Fibroblast of pulmonary artery (primary cell): ENCODE measurements at places on chromosomes 13 and 19.

DNA sequence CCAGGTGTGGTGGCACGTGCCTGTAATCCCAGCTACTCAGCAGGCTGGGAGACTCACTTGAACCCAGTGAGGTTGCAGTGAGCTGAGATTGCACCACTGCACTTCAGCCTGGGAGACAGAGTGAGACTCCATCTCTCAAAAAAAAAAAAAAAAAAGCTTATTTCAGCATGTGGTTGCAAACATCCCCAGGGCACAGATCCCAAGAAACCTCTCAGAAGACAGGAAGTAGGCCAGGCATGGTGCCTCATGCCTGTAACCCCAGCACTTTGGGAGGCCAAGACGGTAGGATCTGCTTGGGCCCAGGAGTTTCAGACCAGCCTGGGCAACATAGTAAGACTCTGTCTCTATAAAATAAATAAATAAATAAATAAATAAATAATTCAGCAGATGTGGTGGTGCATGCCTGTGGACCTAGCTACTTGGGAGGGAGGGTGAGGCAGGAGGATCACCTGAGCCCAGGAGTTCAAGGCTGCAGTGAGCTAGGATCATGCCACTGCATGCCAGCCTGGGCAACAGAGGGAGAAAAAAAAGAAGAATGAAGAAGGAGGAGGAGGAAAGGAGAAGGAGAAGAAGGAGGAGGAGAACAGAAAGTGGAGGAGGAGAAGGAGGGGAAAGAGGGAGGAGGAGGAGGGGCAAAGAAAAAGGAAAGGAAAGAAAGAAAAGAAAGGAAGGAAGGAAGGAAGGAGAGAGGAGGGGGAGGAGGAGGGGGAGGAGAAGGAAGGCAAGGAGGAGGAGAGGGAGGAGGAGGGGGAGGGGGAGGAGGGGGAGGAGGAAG is 4.3 kb upstream of the LRRC8E start:
- DNase-seq = no peak

GRCh38 chr19:53868091-53868891 is 608 bp downstream of the MYADM start:
- peak; percentile 69 for DNase-seq

- no peak for DNase-seq
Measured at GRCh38 chr19:12975221-12975741, 5.9 kb downstream of the DAND5 start.

DNA sequence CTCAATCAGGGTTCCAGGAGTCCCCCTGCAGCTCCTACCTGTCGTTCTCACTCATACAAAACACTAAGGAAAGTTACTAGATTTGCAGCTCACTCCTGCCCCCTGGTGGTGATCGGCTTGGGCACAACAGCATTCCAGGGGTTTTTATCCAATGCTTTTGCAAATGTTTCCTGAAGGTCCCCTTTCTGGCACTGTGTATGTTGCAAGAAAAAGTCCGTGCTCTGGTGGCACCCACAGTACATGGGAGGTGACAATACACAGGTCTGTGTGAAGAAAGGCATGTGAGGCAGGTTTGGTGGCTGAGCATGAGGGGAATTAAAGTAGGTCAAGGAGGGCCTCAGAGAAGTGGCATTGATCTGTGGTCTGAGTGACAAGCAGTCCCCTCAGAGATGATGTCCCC is 8.6 kb upstream of the TYK2 start:
- DNase-seq = peak; percentile 87

GRCh38 chr13:44785401-44785800 is 203.9 kb downstream of the NUFIP1 start:
- no peak for DNase-seq

- no peak for DNase-seq
Measured at GRCh38 chr19:50380137-50380536, 3.9 kb downstream of the NR1H2 start.

DNA sequence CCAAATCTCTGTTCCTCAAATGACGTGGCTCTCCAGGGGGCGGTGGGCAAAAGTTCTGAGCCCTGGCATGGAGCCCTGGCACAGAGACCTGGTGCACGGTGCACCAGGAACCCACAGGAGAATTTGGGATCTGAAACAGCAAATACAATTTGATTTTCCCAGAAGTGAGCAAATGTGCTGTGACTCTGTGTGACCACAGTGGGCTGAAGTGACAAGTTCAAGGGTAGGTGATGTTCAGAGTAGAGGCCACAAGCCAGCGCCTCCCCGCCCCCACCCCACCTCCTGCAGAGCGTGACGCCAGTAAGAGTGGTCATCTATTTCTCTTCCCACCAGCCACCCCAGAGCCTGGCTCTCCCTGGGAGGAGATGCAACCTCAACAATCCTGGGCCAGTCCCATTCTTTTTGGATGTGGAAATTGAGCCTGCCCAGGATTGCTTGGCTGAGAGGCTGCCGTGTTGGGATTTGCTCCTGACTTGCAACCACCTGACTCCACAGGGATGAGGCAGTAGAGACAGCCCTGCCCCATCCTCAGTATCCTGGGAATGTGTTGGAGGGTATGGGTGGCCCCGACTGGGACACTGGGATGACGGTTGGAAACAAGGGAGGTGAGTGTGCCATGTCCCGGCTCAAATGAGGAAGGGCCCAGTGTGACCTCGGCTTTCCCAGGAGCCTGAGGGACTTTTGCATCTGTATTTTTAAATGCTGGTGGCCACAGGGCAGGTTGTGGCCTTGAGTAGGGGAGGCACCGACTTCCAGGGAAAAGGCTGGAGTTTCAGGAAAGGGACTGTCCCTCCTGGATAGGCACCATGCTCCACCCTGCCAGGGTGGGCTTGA is 11.1 kb upstream of the BCL3 start:
- no peak for DNase-seq

DNA sequence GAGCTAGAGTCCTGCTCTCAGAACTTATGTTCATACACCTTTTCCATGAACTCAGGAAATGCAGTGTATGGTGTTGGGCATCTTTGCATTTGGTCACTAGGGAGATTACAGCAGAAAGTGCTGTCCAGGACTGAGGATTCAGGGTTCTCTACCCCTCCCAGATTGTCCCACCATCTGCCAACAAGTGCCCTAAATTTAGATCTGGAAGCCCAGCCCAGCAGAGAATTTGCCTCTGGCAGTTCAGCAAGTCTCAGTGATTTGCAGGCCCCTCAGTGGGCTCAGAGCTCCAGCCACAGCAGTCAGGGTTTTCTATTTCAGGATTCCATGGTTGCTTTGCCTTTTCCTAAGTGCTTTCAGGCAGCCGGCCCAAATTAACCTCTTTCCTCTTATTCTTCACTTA is 23.4 kb downstream of the CNFN start:
- no peak for DNase-seq
